Astrocyte of the spinal cord (primary cell): ENCODE measurements at places on chromosomes 6 and 20.

DNA sequence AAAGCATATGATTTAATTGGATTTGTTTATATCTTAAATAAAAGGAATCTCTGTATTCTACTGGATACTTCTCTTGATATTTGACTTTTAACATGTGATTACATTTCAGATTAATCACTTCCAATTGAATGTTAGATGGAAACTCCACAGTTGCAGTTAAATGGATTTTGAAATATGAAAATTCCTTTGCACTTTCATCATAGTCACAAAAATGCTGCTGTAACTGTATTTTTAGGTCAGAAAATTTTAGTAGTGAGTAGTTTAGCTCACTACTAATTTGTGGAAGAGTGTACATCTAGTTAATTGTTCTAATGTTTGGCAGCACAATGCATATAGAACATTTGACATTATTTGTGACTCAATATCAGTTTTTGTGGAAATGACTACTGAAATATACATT lies 26.8 kb downstream of the PTCHD4 start:
- DNase-seq, result no peak

- DNase-seq, result peak; percentile 24
Observed at GRCh38 chr6:42744351-42744893, 1.5 kb downstream of the TBCC start.

GRCh38 chr20:19310541-19310940 lies 98.1 kb downstream of the SLC24A3 start:
- no peak for DNase-seq

GRCh38 chr6:105258816-105259215 lies 79.0 kb upstream of the POPDC3 start:
- DNase-seq, result no peak

DNA sequence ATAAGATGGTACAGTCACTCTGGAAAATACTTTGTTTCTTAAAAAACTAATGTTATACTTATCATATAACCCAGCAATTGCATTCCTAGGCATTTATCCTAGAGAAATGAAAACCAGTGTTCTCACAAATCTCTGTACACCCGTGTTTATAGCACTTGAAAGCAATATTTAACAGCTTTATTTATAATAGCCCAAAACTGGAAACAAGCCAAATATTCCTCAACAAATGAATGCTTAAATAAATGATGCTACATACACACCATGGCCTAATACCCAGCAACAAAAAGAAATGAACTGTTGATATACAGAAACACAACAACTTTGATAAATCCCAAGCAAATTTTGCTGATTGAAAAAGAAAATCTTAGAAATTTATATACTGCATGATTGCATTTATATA lies 51.3 kb downstream of the GFRA4 start:
- no peak for DNase-seq

- no peak for DNase-seq
Observed at GRCh38 chr20:54474046-54474445, 1.3 kb upstream of the DOK5 start.
